Epithelial cell of esophagus (primary cell): ENCODE measurements at places on chromosomes 13 and 19.

- DNase-seq = peak; percentile 11
Observed at GRCh38 chr13:91046715-91047327, 300.7 kb upstream of the MIR17HG start.

- no peak for DNase-seq
Observed at GRCh38 chr13:110418944-110419343, 111.9 kb downstream of the COL4A2 start.

- DNase-seq = no peak
Observed at GRCh38 chr19:55348317-55349034, 6.0 kb downstream of the COX6B2 start.

GRCh38 chr19:10290876-10291553 lies 1.3 kb downstream of the ICAM5 start:
- DNase-seq = peak; percentile 59

DNA sequence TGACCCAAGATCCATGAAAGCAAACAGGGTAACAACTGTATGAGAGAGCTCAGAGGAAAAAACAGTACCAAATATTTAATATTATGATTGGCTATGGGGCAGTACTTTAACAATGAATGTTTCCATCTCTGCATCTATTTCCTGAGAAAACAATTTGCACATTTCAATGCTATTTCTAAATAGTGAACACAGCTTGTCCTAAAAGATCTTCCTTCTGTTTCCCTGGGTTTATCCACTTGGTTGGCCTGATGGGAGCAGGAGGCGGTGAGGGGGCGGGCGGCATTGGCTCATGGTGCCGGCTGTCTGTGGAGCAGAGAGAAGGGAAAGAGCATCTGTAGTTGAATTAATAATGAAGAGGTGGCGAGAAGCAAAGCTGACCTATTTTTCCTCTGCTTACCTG lies 291.4 kb downstream of the DCLK1 start:
- DNase-seq = no peak

GRCh38 chr13:48770372-48770771 lies 116.6 kb downstream of the CYSLTR2 start:
- no peak for DNase-seq

GRCh38 chr19:4638317-4638716 lies 999 bp upstream of the TNFAIP8L1 start:
- no peak for DNase-seq

DNA sequence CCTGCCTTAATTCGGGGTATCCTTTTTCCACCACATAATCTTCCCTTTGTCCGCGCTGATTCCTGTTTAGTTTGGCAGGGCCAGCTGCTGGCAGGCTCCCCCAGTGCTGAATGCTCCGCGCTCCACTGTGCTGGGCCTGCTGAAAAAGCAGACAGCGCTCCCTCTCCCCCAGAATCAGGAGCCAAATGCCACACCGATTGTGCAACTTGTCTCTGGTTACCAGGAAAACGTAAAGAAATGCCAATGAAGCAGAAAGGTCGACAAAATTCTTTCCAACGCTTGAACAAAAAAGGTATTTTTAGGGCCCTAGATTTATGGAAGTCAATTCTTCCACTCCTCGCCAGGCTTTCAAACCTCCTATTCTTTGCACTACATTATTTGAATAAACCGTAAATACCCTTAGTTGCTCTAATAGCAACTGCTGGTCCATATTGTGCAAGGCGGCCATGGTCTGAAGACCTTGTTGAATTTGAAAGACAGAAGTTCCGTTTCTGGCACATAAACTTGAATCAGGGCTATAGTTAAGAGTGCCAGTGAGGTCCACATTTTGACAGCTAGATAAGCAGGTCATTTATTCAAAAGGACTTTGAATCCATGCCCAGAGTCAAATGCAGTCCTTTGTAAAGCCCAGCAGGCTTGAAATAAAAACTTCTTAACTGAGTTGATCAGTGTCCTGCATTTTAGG lies 206.7 kb upstream of the RFC3 start:
- peak; percentile 61 for DNase-seq

GRCh38 chr13:112248406-112248760 lies 127.8 kb upstream of the SPACA7 start:
- DNase-seq = no peak

DNA sequence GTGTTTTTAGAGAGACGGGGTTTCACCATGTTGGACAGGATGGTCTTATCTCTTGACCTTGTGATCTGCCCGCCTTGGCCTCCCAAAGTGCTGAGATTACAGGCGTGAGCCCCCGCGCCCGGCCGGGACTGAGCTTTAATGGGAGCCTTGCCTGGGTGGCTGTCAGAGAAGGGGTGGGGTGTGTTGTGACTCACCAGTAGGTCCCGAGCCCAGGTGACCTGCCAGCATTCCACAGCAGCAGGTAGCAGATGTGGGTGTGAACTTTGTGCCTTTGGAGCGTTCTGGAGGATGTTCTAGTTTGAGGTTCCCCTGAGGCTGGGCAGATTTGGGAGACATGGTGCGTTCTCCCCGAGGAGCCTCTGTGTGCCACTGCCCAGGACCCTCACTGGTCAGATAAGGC lies 7.1 kb upstream of the EPN1 start:
- DNase-seq = peak; percentile 67

- no peak for DNase-seq
Observed at GRCh38 chr13:100584896-100585295, 3.7 kb downstream of the GGACT start.

DNA sequence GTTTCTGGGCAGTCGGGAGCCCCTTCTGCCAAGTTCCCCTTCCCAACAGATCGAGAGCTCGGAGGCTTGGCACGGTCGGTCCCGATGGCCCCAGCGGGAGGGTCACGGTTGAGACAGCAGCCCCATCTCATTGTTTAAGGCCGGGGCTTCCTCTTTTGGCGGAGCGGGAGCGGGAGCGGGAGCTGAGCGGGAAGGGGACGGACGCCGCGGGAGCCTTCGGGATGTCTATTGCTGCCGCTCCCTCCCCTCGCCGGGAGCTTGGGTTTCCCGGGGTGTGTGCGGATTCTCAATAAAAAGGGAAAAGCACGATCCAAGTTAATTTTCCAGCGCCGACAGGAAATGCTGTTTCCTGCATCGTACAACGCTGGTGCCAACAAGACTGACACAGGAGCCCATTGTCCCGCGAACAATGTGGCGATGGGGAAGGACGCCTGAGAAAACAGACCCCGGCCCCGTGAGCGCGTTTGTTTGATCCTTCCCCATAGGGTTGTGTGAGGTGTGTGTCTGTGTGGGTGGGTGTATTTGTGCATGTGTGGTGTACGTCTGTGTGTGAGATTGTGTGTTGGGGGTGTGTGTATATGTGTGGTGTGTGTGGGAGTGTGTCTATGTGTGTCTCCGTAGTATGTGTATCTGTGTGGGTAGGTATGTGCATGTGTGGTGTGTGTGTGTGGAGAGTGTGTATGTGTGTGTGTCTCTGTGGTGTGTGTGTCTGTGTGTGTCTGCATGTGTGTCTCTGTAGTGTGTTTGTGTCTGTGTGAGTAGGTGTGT lies 36.3 kb upstream of the FLT1 start:
- no peak for DNase-seq
